ENCODE measurements at places on chromosomes 6 and 20.

DNA sequence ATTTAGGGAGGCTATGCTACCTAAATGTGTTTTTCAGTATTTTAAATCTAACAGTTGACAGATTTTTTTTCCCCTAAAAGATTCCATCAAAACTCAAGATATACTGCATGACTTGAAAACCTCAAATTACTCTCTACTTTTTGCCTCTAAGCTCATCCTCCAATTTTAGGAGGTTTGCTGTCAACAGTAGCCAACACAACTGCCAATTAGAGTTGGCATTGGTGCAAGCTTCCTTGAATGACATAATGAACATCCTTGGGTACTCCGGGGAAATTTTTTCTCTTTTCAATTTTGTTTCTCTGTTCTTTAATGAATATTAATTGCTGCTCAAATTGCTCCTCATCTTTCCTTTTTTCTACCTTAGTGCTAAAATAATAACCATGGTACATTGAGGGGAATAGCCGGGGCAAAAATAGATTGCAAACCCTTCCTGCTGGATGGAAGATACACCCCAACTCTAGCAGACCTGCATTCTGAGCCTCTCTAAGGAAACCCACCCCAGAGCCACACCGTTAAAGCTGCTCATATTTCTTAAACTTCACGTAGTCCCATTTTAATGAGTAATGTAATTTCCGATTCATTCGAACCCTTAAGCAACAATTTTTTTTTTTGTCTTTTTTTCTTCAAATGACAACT is 34.3 kb downstream of the SLC22A23 start:
- peak; percentile 33 for DNase-seq

DNA sequence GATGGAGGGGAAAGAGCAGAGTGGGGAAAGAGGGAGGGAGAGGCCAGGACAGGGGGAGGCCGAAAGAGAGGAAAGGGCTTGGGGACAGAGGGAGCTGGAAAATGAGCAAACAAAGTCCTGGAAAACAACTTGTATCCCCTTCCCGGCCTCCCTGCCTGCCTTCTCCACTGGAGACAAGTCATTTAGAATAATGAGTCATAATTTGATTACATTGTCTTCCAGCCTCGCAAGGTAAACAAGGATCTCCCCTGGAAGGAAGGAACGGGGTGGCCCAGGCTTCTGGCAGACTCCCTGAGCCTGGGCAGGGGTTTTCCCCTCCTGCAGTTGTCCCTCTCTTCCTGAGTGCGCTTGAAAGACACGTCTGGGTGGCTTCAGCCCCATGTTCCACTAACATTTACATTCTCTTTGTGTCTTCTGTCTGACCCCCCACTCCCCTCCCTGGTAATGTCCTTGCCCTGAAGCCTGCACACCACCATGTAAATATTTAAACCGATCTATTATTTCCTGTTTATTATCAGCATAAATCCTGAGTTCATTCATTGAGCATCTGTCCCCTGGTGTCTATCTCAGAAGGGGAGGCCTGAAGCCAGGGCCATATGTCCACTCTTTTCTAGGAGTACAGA is 12.1 kb upstream of the MRPS18A start:
- DNase-seq: no peak

GRCh38 chr6:36114798-36115408 is 15.4 kb upstream of the MAPK13 start:
- no peak for DNase-seq

GRCh38 chr6:159483259-159483658 is 209.8 kb downstream of the SOD2 start:
- no peak for DNase-seq

DNA sequence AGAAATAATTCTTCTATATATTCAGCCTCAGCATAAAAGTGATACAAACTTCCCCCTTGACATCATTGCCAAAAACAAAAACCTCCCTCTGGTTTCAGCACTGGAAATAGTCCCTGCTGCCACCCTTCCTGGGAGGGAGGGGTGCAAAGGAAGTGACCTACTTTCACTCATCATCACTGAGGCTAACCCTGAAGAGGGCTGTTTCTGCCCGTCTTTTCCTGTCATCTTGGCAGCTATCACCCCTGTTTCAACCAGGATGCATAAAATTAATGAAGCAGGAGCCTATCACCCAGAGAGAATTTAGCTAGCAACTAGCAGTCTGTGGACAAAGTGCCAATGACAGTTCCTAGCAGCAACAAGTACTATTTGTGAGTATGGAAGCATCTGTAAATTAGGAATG is 397.8 kb downstream of the LAMA2 start:
- DNase-seq: peak; percentile 82

DNA sequence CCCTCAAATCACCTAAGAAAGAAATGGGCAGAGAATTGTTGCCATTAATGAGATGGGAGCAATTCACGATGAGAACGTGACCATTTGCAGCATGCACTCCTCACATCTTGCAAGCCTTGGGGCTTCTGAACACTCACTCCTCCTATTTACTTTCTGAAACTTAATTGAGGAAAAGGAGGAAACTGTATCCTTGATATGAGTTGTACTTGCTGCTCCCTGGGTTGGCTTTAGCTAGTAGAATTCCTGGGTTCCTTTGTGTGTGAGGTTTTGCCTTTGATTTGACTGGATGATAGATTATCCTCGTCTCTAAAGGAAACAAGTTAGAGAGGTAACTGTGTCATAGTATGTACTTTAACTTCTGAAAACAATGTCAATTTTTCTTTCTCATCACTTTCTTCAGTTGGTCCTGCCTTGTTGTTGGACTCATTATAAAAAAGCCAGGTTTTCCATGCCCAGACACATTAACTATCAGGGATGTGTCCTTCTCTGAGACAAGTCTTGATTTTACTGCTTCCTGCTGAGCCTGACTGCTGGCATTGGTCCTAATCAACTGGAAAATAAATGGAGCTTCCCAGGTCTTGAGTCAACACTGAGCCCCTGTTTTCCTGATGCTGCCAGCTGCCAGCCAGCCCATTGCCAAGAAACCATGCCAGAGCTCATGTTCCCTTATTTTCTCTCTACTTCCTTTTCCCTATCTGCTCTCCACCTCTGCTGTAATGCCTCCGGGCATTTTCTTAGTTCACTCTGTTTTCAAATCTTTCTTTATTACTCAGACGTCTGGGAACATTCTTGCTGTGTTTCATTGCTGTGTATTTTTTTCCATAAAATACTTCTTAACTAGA is 6.0 kb upstream of the MRAP2 start:
- DNase-seq: peak; percentile 18

All from cerebellar cortex (tissue), 1 donor.